ENCODE measurements at places on chromosomes 3 and 15.

DNA sequence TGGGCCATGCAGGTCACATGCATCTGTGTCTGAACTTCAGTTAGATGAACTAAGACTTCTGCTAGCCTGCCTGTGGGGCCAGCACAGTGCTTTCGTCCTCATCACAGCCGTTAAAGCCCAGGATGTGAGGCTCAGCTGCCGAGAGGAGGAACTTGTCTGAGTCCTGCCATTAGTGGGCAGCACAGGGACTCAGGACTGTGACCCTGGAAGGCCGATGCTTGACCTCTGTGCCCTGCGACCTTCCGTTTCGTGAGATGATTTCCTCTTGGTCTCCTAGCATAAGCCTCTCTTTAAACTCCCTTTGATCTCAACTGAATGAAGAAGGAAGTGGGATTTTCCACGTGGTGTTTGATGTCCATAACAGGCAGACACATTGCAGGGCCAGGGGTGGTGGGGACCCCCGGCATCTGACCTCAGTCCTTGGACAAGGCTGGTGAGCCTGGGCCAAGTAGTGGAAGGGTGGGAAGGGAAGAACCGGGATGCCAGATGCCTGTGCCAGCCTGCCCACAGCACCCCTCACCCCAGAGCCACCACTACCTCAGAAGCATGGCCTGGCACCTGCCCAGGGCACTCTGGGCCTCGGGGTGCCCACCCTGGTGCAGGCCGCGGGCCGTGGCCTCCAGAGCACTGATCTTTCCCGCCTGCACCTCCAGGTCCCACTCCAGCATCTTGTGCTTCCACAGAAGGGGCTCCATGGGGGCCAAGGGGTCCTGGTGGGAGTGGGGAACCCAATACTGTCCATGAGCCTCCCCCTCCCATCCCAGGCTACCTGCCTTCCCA is 21.6 kb downstream of the PLA2G4B start:
- no peak for DNase-seq

- no peak for DNase-seq
Measured at GRCh38 chr3:184300378-184300720, 1.3 kb downstream of the PSMD2 start.

- no peak for DNase-seq
Measured at GRCh38 chr3:182937293-182938051, 42.9 kb downstream of the DCUN1D1 start.

- no peak for DNase-seq
Measured at GRCh38 chr3:26718315-26718714, 95.7 kb downstream of the LRRC3B start.

DNA sequence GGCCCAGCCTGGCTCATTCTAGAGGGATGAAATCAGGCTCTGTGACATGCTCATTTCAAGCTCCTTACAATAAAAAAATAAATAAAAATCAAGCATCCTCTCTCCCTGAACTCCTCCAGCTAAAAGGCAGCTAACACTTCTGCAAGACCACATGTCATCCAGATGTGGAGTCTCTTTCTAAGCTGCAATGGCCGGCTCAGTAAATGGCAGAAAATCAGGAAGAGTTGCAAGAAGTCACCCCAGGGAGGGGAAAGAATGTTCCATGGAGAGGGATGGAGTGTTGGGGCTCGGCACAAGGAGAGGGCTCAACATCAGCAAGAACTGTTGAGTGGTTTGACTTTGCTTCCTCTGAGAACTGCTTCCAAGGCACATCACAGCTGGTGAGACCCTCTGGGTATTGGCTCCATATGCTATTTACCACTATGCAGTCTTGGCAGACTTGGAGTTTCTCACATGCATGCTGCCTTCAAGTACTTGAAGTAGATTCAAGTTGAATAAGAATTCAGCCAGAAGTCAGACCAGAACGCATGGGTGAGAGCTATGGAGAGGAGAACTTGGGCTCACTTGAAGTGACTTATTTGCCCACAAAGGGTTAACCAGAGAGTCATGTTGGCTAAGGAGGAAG is 689.0 kb downstream of the NTRK3 start:
- no peak for DNase-seq

DNA sequence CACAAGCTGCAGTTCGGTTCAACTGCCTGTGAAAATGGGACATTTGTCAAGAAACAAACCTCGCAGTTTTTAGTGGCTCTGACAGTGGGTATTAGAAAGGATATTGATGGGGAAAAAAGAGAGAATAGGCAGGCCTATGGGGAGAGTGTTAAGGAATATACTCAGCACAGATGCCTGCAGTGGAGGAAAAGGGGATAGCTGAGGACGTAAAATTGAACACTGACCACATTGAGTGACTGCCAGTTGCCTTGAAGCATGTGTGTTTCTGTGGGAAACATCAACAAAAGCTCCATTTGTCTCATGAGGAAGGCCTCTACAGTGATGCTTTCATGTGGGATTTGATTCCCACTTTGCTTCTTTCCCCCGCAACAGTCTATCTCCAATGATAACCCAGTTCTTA is 1042.1 kb downstream of the TUSC7 start:
- DNase-seq: no peak

GRCh38 chr3:11136830-11137626 is 17.3 kb upstream of the HRH1 start:
- no peak for DNase-seq

DNA sequence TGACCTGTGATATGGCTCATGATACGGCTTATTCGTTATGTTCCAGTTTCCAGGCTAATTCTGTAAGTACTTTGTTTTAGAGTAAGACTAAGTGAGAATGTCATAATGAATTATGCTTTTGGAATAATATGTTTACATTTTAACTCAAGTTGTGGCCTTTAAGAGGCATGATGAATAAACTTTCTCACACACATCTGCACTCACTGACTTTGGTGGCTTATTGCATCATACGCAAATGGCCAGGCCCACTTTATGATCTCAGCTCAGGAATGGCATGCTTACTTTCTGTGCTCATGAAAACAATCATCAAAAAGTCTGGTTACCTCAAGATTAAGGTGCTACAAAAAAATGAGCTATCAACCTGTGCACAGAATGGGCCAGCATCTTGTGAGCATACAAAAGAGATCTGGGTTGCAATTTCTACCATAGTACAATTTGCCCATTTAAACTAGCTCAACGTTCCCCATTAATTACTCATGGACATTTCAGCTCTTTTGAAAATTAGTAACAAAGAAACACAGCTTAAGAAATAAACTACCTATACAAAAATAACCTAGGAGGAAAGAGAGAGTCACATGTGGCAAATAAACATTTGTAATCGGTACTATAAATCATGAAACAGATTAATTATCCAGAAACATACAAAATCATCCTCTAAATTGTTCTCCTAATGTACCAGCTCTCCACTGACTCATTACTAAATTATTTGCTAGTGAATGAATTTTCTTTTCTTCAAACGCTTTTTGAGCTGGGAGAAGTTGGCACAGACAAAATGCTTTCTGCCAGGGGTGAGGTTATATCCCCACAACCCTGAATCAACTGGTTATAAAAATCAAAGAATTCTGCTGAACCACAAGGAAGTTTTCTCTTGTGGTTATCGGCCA is 439.0 kb upstream of the ADAMTS9 start:
- DNase-seq: no peak

DNA sequence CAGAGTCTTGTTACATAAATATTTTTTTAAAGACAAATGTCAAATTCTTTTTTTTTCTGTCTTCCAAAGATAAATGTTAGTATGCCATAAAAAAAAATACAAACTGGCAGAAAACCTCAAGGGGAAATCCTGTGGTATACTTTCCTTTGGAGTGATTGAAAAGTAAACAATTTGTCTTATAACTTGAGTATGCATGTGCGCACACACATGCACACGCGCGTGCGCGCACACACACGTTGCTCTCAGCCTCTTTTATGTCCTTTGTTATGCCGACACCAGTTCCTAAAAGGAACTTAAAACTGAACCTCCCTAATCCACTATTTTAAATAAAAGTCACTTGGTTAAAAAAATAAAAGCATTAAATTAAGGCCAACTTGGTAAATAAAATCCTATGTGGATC is 58.1 kb downstream of the TGFBR2 start:
- DNase-seq: no peak

DNA sequence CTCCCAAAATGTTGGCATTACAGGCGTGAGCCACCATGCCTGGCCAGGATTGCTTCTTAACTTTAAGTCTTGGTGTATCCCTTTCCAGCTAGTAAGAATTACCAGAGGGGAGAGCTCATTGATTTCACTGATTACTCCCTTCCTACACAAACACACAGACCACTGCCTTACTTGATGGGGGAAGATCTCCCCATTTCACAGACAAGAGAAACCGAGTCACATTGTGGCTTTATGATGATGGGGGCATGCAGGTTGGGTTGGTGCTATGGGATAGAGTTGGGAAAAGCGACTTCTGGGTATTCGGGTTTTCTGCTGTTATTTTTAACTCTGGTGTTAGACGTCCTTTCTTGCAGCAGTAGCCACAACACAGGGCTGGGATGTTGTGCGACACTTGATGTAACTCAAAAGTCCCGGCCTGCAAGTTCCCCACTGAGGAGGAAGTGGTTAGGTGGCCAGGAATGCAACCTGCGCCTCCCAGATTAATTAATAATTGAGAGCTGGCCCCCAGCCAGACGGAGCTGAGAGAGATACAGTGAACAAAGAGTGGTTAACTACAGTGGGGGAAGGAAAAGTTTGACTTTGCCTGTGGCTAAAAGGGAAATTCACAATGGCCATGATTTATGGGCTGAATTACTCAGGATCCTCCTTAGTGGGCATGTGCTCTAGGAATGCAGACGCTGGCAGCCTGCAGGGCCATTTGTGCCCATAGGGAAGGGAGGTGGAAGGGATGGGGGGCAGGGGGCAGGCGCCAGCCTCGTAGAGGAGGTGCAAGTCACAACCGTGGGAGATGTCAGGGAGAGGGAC is 63.6 kb downstream of the SMAD6 start:
- no peak for DNase-seq

- DNase-seq: no peak
Measured at GRCh38 chr3:4417449-4417848, 49.6 kb downstream of the SUMF1 start.

DNA sequence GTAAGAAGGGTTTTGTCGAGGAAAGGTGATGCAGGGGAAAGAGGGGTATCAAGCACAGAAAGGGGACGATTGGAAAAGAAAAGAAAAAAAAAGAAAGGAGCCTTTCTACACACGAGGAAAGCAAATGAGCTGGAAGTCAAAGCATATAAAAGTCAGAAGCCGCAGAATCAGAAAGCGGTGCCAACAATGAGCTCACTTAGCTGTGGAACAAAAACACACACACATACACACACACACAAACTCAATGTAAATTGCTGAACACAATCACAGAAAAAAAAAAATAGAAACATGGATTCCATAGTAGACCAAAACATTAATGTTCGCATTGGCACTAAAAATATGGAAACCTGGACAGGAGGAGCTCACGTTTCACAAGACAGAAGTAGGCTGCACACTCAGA is 63.4 kb upstream of the FEZF2 start:
- DNase-seq: no peak

- no peak for DNase-seq
Measured at GRCh38 chr3:141250828-141251227, 19.2 kb downstream of the PXYLP1 start.

- DNase-seq: no peak
Measured at GRCh38 chr3:183819831-183820230, 5.5 kb downstream of the MAP6D1 start.

DNA sequence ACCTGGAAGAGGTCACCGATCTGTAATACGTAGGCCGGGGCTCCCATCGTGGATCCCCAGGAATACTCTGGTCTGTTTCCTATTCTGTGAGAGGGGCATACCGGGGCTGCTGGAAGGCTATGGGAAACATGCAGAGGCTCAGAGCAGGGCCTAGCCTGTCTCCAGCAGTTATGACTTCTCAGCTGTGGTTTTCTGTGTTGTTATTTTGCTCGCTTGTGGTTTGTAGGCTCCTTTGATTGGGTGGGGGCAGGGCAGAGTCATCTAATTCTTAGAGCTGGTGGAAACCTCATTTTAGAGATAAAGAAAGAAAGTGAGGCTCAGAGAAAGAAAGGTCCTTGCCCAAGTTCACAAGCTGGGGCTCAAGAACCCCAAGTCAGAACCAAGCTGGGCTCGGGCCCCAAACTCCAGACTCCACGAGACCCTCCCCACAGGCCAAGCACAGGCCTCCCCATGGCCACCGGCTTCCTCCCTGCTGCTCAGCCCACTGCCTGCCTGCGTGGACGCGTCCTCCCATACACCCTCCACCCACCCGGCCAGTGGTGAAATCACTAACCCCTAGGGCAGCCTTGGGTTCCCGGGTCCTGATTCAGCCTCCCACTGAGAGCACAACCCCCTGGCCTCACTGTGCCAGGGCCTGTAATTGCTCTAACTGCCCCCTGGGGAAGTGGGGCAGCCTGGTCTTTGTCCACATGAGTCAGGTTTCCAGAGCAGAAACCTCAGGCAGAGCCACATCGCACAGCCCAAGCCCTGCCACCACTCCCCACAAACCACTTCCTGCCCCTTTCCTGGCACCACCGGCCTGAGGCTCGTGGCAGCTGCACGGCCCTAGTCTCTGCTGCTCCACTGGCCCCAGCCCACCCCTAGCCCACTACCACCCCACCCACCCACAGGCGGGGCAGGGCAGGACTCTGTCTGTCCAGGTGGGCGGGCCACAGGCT is 270.8 kb downstream of the UACA start:
- peak; percentile 81 for DNase-seq

DNA sequence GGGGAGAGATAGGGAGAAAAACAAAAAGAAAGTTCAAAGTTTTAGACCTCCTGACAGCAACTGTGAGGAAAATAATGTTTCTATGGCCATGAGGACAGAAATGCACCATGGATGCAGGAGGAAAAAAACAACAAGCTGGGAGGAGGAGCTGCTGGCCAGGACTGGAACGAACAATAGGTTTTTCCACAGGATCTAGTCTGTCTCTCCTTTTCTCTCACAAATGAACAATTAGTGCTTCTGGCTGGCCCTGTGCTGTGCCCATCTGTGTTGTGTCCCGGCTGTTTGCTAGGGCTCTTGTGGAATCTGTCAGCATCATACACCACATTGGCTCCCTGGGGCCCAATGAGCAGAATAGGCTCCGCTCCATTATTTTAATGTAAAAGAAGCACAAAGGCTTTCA is 15.2 kb downstream of the GK5 start:
- DNase-seq: no peak

- DNase-seq: no peak
Measured at GRCh38 chr3:52237006-52237656, 1.8 kb downstream of the TWF2 start.

DNA sequence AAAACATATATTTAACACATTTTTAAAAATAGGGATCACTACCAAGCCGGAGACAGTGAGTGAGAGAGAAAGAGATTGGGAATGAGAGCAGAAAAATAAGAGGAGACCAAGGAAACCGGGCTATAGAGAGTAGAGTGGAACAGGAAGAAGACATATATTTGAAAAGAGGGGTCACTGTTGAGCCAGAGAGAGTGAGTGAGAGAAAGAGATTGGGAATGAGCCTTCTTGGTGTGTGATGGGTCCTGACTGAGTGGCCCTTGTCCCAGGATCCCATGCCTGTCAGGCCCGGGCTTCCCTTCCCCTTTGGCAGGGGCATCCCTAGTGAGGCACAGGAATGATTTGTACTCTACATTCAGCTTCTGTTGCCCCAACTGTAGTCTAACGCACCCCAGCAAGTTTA is 646.6 kb downstream of the NTRK3 start:
- DNase-seq: no peak

DNA sequence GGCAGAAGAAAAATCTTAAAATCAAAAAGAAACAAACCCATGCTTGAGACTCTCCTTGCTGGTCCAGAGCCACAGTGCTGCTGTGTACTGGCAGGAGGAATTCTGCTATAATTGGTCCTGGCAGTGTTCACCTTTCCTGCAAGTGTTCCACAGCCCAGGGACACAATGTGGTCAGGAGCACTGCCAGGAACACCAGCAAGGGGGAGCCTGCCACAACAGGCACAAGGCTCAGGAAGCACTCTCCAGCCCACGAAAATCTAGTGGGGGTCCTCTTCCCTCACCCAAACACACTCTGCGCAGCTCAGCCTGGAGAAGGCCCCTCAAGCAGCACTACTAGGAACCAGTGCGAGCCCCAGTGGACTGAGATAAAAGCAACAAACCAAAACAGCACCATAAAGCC is 92.9 kb downstream of the UBE3A start:
- DNase-seq: no peak
